ENCODE measurements at places on chromosomes 2 and 18. TPM values are rescaled to one million over a fixed set of nuclear protein-coding genes. Genes with fewer than 3 reads are reported as not detected.

- no peak for DNase-seq
These were observed 106.3 kb downstream of the C2orf74 start for GRCh38 chr2:61268249-61268648.

DNA sequence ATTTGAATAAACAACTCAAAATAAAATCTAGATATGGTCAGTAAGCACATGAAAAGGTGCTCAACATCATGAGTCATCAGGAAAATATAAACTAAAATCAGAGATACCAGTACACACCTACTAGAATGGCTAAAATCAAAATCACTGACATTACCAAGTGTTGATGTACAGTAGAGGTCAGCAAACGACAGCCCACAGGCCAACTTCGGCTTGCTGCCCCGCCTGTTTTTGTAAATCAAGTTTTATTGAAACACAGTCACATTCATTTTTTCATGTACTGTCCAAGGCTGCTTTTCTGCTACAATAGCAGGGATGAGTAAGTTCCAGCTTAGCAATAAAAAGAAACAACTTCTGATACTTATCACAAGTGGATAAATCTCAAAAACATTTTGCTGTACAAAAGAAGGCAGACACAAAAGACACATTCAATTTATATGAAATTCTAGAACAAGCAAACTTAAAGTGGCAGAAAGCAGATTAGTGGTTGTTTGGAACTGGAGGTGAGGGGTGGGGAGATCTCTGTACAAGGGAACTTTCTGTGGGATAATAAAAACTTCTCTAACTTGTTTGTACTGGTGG is 32.1 kb downstream of the TRAK2 start:
- DNase-seq: no peak

DNA sequence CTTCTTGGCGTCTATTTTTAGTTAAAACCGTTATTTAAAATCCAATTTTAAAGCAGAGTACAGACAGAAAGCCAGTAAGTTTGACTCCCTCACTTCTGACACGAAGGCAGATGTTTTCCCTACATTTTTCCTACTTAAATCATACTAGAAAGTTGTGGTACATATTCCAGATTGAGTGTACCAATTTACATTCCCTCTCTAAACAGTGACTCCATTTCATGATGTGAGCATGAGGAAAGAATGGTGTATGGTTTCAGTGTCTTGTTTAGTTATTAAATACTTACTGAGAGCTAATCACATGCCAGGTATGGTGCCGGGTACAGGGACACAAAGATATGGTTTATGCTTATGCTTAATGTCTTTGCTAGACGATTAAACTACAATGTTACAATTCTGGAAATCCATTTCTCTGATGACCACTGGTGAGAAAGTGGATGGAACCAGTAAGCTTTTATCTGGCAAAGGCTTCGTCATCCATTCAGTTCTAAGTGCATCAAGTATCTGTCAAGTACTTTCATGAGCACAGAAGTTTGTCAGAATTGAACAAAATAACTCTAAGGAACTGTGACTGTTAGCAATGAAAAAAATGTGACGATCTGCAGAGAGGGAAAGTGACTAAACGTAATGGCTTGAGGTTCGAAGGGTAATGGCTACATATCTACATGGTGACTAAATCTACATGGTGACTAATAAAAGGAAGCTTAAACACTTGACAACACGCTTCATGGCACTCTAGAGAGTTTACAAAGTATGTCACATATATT is 25.7 kb downstream of the MAP4K3 start:
- DNase-seq: no peak

DNA sequence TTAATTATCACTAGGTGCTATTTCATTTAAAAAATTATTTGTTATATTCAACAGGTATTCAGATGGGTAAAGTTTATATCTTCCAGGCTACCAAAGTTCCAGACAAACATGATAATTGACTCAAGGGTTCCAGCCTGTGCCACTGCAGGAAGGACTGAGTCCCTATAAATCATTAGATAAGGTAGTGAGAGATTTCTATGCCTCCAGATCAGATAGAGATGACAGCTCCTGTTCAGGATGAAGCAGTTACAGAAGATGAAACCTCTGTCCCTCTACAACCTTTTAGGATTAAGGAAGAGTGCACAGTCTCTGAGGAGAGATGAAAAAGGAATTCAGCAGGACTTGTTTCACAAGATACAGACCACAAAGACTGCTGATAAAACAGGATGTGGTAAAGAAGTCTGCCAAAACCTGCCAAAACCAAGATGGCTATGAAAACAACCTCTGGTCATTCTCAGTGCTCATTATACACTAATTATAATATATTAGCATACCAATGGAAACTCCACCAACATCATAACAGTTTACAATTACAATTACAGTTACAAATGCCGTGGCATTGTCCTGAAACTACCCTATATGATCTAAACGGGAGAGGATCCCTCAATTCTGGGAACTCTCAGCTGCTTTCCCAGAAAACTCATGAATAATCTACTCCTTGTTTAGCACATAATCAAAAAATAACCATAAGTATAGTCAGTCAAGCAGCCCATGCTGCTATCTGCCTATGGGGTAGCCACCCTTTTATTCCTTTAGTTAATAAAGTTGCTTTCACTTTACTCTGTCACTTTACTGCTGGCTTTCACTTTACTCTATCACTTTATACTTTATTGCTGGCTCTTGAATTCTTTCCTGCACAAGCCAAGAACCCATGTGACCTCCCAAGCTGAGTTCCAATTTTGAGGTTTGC is 288.5 kb downstream of the PDE11A start:
- DNase-seq: peak; percentile 65

DNA sequence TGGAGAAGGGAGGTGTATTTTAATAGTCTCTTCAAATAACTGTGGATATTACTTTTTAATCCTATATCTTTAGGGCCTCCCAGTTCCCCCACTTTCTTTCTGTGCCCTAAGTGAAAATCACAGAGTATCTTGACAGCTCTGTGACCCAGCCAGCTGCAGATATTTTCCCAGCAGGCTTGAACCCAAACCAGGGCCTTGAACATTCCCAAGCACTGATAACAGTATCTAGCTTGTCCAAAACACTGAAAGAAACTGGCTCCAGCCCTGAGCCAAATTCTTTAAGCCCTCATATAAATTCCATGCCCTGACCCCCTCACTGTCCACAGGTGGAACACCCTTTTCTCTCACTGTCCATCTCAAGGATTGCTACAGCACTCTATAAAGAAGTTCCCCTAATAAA is 388.1 kb upstream of the CHAC2 start:
- no peak for DNase-seq

DNA sequence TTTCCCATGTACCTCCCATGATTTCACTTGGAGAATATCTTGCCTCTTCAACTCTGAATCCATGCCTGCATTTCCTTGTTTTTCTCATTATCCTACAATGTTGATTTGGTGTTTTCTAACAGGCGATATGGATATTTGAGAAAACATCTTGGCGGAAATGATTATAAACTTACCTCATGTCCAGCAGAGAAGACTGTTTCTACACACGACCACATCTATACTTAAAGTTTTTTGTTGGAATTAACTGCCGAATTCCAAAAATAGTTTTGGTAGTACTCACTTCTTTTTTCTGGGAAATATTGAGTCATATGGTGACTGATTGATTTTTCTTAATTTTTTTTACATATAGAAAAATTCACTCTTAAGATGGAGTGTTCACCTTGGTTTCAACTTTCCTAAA is 41.4 kb upstream of the TMEFF2 start:
- no peak for DNase-seq

DNA sequence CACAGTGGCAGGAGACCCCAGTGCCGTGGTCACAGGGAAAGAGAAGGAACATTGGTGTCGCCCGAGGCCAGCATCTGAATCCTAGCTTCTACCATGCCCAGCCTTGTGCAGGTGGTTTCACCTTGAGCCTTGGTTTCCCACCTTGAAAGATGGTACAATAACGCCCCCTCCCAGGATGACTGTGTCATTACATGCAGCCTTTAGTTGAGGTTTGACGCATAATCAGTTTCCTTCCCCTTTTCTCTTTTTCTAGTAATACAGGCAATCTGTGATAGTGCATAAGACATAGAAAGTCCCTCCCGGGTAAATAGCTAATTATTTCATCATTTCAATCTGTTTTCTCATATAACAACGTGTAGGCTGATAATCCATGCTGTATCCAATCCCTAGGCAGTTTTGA is 29.8 kb upstream of the ZNF407 start:
- DNase-seq: no peak

- no peak for DNase-seq
These were observed 110.7 kb downstream of the KLHL29 start for GRCh38 chr2:23495661-23496114.

- no peak for DNase-seq
These were observed 540.6 kb upstream of the GCFC2 start for GRCh38 chr2:76251342-76251741.

- DNase-seq: peak; percentile 62
These were observed 96.7 kb downstream of the PMAIP1 start for GRCh38 chr18:59996370-59996966.

DNA sequence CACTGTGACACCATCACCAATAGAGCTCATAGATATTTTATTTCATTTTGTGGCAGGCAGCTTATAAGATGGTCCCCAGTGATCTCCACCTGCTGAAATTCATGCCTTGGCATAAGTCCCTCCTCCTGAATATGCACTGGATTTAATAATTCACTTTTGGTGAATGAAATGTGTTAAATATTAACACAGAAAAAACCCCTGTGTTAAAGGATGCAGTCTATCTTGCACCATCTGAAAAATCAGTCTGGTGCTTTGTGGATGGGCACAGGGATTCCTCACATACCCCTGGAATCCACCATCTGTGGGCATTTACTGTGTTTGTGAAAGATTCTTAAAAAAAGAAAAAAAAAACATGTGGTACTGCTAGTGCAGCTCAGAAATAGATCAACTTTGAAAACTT is 26.1 kb upstream of the WIPF1 start:
- DNase-seq: peak; percentile 51

GRCh38 chr18:5021558-5021957 is 175.5 kb downstream of the AKAIN1 start:
- DNase-seq: no peak

GRCh38 chr2:30505500-30506180 is 58.6 kb downstream of the LCLAT1 start:
- DNase-seq: no peak

GRCh38 chr2:44112096-44112495 is 56.6 kb upstream of the PPM1B start:
- no peak for DNase-seq

DNA sequence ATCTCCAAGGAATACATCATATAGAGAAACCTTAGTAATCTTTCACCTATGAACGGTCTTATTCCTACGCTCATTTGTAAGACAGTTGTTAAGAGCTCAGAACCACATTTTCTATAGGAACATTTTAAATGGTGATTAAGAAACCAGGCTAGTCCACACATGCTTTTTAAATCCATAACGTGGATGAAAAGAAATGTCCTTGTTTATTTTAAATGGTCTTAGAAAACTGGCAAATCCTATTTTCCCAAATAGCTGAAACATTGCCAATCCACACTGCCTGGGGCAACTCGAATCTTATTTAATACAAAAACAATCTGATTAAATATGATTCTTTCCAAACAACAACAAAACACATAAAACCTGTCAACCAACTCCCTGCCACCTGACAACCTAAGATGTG is 23.7 kb downstream of the METTL8 start:
- no peak for DNase-seq

GRCh38 chr2:198062826-198063225 is 258.4 kb downstream of the PLCL1 start:
- no peak for DNase-seq

GRCh38 chr18:35386600-35387100 is 9.5 kb upstream of the ZNF396 start:
- DNase-seq: peak; percentile 89

- DNase-seq: no peak
These were observed 132.2 kb downstream of the SMAD7 start for GRCh38 chr18:48818329-48819254.

DNA sequence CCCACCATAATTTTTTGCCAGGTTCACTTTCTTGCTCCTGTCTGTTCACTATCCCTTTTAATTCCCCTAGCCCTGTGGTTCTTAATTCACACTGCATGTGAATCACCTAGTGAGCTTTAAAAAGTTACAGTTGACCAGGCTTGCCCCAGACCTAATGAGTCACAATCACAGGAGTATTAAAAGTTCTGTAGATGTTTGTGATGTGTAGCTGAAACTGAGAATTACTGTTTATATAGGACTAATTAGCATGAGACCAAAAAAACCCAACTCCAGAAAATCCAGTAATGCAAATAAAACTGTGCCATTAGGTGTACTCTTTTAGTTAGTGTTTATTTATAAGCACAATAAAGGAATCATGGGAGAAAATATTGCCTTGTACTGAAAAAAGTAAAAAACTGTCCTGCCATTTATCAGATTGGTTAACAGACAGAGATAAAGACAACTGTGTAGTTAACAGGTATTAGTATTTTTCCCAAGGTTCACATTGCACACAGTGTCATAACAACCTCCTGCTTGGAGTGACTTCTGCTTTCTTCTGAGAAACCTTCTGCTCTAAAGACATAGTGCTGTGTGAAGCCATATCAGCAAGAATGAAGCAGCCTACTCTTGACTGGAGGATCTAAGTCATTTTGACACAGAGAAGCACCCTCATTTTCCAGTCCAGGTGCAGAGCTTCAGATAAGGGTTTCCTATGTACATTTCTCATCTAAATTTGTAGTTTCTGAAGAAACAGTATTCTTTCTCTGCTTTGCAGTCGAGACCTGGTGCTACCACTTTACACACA is 39.0 kb downstream of the VAPA start:
- no peak for DNase-seq

GRCh38 chr2:158378926-158379325 is 77.6 kb downstream of the CCDC148 start:
- DNase-seq: no peak

The MAL gene
- 167 TPM for total RNA-seq

The GPR35 gene
- 8.7 TPM for total RNA-seq

The NMUR1 gene
- not detected for total RNA-seq

The C2orf92 gene
- 16.9 TPM for total RNA-seq

The SIGLEC15 gene
- not detected for total RNA-seq

The PHOSPHO2 gene
- 3.2 TPM for total RNA-seq

The LBX2 gene
- total RNA-seq: 0.36 TPM

The ERICH2 gene
- total RNA-seq: not detected

The ICOS gene
- 111 TPM for total RNA-seq

The TUBB8B gene
- not detected for total RNA-seq

The RBMS1 gene
- total RNA-seq: 35.2 TPM

The ELOA2 gene
- total RNA-seq: not detected

The TTR gene
- total RNA-seq: not detected

The IL37 gene
- total RNA-seq: not detected

The UBXN2A gene
- total RNA-seq: 11.5 TPM

The CTNNA2 gene
- total RNA-seq: not detected
